ENCODE measurements at places on chromosomes 7 and 10.

DNA sequence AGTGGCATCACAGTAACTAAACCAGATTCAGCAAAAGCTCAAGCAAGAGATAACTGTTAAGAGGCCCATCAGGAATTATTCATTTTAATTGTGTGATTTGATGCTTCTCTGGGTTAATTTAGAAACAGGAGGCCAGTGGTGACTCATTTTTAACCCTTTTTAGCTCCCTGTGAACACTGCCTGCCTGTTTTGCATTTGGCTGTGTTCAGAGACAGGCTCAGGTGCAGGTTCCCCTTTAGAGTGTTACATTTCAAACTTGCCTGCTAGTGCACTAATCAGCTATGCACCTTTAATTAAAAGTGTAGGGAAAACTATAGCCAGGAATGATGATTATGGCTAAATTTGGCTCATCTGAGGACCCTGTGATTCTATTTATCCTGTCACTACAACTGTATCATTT lies 6.5 kb downstream of the STAMBPL1 start:
- DNase-seq: no peak

DNA sequence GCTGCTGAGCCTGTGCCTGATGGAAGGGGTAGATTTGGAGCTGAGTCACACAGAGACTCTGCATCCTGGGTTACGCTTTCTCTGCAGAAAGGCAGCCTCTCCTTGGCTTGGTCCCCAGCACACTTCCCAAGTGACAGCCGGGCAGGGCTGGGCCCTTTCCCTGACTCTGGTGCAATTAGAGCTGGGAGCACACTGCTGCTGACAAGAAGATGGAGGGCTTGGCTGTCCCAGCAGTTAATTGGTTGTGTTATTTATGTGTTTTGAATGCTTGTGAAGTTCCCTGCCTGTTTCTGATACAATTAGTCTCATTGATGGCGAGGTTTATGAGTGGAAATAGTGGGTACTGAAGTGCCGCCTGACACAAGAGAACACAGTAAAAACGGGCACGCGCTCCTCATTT lies 123.6 kb downstream of the TCERG1L start:
- no peak for DNase-seq

GRCh38 chr7:92155108-92155739 lies 20.9 kb upstream of the CYP51A1 start:
- no peak for DNase-seq

DNA sequence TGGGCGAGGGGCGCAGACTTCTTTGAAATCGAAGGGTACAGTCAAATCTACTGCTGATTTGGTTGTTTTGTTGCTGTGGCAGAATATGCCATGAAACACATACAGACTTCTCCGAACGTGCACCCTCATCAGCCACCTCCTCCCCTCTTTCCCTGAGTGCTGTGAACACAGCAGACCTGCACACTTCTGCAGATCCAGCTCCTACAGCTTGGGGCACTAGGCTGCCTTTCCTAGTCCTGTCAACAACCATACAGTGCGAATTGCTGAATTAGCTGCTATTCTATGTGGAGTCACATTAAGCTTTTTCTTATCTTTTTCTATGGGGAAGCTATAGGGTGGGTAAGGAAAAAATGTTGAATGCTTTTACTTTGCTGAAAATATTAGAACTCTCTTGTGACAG lies 57.5 kb downstream of the COL17A1 start:
- DNase-seq: no peak

GRCh38 chr7:50687096-50687495 lies 95.6 kb downstream of the GRB10 start:
- no peak for DNase-seq

- no peak for DNase-seq
Observed at GRCh38 chr10:70106958-70107791, 25.4 kb downstream of the AIFM2 start.

DNA sequence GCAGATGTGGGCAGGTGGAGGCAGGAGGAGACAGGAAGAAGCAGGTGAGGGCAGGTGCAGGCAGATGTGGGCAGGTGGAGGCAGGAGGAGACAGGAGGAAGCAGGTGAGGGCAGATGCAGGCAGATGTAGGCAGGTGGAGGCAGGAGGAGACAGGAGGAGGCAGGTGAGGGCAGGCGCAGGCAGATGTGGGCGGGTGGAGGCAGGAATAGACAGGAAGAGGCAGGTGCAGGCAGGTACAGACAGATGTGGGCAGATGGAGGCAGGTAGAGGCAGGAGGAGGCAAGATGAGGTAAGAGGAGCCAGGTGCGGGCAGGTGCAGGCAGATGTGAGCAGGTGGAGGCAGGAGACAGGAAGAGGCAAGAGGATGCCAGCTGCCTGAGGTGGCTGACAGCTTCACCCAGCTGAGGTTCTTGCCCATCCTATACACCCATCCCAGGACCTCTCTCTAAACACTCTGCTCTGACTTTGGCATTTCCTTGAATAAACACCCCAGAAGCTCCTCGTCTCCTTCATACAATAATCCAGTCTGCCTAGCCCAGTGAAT lies 33.0 kb downstream of the PTPRE start:
- DNase-seq: no peak

GRCh38 chr10:11270135-11270857 lies 252.6 kb downstream of the CELF2 start:
- DNase-seq: peak; percentile 56

DNA sequence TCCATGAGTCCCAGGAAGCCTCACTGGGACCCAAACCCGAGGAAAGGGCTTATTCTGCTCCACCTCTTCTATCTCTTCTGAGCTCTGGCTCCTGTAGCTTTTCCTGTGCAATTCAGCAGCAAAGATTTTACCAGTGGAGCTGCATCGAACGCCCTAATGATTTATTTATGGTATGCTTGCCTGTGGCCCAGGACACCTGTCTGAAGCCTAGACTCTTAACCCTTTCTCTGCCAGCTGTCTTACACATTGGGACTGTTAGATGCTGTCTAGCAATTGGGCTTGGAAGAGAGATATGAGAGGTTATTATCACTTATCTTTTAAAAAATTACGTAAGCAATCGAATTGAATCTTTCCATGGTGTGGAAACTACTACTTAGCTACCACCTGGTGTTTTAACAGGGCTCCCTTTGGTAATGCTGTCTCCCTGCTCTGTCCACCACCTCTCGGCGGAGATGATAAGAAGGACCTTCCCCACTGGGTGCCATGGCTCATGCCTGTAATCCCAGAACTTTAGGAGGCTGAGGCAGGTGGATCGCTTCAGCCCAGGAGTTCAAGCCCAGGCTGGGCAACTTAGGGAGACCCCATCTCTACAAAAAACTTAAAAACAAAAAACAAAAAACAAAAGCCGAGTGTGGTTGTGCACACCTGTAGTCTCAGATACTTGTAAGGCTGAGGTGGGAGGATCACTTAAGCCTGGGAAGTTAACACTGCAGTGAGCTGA lies 8.8 kb downstream of the ACSL5 start:
- DNase-seq: no peak

- no peak for DNase-seq
Observed at GRCh38 chr10:80709866-80710265, 172.2 kb downstream of the SH2D4B start.

DNA sequence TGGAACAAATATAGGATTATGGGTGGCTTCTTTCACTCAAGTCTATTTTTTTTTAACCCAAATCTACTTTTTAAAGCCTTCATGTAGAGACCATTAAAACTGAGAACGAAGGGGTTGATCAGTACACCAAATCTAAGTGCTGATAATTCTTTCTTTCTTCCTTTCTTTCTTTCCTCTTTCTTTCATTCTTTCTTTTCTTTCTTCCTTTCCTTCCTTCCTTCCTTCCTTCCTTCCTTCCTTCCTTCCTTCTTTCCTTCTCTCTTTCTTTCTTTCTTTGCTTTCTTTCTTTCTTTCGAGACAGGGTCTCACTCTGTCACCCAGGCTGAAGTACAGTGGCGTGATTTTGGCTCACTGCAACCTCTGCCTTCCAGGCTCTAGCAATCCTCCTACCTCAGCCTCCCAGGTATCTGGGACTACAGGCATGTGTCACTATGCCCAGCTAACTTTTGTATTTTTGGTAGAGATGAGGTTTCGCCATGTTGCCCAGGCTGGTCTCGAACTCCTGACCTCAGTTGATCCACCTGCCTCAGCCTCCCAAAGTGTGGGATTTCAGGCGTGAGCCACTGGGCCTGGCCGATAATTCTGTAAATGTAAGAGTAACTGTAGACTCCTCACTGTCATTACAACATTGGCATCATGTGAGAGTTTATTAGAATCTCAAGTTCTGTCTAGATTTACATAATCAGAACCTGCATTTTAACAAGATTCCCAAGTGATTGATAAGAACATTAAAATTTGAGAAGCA lies 236.4 kb downstream of the TFEC start:
- DNase-seq: no peak

DNA sequence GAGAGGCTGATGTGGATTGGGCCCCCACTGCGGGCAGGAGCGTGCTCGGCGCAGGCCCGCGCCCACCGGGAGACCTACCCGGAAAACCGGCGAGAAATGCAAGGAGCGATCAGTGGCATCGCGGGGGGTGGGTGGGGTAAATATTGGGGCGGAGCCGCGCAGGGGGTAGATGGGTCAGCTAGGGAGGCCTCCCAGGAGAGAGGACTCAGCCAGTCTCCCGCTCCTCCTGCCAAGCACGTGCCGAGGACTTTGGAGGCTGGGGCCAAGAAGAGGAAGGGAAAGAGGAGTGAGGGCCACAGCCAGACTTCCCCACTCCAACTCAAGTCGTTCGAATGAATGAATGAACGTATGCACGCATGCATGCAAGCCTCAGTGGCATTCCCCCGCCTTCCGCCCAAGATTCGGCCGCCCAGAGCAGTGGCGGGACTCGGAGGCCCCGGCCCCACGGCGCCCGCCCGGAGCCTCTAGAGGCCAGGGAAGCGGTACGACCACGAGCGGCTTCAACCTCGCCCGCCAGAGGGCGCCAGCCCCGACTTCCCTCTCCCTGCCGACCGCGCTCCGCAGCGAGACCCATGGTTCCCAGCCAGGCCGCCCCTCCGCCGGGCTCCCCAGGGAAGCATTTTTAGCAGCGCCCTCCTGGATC lies 3.6 kb downstream of the NPM3 start:
- DNase-seq: peak; percentile 80

DNA sequence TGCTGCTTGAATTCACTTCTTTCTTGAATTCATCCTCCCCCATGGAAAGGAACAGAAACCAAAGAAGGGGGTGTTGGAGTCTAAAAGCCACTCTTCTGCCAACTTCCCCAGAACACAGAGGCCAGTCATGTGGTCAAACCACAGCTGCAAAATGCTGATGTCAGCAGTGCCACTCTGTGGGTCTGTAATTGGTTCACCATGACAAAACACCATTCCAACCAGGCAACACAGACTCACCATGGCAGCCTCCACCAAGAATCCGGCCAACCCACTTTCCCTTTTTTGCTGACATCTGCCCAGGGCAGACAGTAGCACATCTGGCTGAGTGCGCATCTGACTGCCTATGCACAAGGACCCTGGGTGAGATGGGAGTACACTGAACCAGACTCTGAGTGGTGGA lies 16.8 kb downstream of the OSBPL3 start:
- DNase-seq: no peak

DNA sequence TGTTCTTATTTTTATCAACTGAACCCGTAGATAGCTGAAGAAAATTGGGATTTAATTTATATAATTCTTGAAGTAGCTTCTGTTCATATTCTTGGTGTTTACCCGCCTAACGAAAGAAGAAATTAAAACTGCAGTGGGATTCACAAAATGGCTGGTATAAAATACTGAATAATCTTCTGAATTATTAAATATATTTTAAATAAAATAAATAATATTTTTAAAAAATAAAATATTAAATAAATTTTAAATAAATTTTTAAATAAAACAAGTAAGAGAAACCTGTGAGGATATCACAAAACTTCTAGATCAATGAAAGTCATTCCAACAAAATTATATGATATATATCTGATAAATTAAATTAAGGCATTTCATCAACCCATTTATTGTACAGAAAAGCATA lies 99.4 kb downstream of the CNOT4 start:
- DNase-seq: no peak

- no peak for DNase-seq
Observed at GRCh38 chr7:131336956-131337355, 9.3 kb downstream of the MKLN1 start.

- DNase-seq: no peak
Observed at GRCh38 chr7:151867912-151868311, 9.0 kb downstream of the PRKAG2 start.

- DNase-seq: no peak
Observed at GRCh38 chr7:121337398-121337797, 8.6 kb downstream of the WNT16 start.

- no peak for DNase-seq
Observed at GRCh38 chr7:7489546-7489945, 46.1 kb downstream of the COL28A1 start.

DNA sequence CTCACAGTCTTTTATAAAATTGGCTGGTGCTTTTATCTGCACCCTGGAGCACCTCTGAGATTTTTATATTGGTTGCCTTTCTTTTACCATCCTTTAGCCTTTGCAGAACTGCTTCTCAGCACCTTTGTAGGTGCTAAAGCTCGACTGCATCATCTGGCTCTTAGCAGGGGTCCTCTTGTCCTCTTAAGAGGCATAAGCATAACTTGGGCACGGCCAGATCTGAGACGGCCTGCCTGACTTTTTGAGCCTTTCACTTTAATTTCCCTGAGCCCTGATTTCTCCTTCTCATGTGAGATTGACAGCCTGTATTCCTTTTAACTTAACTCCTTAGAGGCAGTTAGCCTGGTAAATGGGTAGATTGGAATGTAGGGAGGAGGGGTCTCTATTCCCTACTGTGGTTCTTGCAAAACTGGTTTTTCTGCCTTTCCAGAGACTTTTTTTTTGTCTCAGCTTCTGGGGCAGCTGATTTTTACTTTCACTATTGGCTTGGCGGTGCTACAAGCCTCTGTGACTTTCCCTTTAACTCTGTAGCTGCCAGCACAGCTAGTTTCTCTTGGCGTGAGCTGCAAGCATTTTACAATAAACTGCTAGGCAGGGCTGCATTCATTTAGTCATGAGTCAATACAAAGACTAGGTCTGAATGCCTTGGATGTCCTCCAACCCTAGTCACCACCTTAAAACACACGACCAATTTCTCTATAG lies 24.0 kb downstream of the ZPBP start:
- no peak for DNase-seq

DNA sequence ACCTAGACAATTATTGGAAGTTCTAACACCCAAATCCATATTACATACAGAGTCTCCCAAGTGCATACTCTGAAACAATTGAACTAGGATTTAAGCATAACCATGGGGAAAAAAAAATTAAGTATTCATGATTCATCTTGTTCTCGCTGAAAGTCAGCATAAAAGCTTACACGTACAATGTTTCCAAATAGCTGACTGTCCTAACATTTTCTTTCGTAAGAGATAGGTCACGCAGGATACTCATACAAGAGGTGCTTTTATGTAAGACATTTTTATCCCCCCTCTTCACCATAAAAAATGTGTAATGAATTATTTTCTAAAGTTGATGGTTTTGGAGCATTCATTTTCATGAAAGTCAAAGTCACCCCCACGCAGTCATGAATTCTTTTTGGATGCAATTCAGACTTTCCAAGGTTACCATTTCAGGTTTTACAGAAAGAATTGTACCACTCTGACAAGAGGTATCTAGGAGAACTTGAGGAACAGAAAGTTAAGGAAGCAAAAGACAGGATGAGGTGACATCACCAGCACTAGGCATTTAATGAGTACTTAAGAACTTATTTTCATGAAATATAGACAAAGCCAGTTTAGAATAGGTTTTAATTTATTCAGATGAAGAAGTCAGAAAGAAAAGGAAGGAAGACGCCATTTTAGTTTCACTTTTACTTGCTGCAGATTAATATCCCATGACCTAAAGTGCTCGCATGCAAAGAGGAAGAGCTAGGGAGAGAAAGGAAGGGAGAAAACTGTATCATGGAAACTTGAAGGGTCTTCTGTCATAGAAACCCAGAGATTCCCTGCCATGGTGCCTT lies 55.8 kb downstream of the TMEM26 start:
- DNase-seq: no peak

GRCh38 chr7:29177963-29178600 lies 16.5 kb upstream of the CHN2 start:
- no peak for DNase-seq

- DNase-seq: no peak
Observed at GRCh38 chr7:91299952-91300775, 35.9 kb downstream of the FZD1 start.
